NCI-H226 (cell line): ENCODE measurements at places on chromosomes 2 and 18.

- no peak for DNase-seq
Measured at GRCh38 chr18:77376043-77376732, 126.5 kb downstream of the GALR1 start.

GRCh38 chr2:128282976-128283810 is 35.5 kb downstream of the HS6ST1 start:
- DNase-seq: no peak

DNA sequence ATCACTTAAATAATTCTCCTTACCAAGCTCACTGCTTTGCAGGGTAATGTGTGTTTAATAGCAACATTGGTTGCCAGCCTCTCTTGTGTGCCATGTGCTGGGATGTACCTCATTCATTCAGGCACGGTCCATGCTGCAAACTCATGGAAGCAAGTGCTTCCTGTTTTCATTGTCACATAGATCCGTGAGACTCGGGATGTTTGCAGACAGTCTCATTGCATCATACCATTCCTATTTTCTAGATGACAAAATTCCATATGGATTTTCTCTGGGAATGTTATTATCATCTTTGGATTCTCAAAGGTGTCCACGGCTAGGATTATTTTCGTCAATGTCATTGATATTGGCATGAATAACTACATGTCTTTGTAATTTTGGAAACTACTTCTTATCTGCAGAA is 60.0 kb upstream of the HDAC4 start:
- DNase-seq: no peak

DNA sequence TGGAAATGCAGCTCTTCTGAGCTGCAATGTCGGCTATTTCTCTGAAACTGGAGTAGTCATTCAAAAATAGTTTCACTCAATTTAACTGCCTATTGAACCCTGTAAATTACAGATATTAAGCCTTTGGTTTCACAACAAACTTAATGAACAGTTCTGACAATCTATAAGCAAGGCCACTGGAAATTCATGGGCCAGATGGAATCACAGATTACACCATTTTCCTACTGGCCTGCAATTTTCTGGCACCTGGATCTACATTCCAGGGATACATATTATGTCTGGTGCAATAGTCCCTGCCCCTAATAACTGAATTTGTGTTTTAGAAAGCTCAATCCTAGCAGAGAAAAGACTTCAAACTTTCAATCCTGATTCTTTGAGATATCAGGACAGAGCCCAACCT is 551.7 kb downstream of the RNF144A start:
- no peak for DNase-seq

- DNase-seq: no peak
Measured at GRCh38 chr2:74021407-74021755, 36.7 kb downstream of the TET3 start.

DNA sequence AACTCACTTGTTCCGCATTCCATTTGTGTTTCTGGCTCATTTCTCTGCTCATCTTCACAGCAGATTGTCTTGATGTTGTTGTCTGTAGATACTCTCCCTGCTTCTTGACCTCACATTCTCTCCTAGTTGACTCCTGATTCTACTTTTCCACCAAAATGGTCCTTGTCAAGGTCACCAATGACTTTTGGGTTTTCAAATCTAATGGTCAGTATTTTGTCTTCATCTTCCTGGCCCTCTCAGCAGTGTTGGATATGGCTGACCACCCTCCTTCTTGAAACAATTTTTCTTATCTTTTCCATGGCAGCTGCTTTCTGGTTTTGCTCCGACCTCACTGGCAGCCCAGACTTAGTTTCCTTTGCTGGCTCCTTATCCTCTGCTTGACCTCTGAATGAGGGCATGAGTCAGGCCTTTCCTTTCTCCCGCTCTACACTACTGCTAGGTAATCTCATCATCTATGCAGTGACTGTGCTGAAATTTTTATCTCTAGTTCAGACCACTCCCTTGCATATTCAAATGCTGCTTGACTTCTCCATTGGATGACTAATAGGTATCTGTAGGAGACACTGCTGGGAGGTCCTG is 386.6 kb upstream of the SPRED2 start:
- DNase-seq: peak; percentile 46

DNA sequence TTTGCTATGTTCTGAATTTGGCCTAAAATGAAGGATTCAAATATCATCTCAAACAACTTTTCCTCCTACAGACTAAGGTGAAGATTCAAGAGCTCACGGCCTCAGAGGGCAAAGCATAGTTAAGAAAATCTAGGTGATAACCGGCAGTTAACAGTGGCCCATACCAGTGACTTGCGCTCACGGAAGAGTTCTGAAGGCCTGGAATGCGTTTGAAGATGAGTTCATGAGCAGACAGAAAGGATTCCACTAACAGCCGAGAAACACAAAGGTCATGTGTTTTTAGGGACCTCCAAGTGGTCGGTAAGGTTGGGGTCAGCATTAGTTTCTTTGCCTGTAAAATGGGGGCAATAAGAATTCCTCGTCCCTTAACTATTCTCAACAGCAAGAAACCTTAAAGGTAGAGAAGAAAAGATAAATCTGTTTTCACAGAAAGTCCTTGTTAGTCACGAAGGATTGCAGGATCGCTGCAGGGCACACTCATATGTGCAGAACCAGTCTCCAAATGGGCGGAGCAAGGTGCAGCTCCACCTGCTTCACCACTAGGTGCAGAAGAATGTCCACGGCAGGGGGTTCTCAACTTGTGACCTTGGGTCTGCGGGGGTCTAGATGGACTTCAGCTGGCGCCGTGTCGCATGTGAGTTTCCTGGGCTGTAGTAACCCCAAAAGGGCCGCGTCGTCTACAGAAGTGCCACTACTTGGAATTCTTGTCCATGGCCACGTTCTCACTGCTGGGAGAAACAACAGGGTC is 708 bp upstream of the RPIA start:
- peak; percentile 10 for DNase-seq

DNA sequence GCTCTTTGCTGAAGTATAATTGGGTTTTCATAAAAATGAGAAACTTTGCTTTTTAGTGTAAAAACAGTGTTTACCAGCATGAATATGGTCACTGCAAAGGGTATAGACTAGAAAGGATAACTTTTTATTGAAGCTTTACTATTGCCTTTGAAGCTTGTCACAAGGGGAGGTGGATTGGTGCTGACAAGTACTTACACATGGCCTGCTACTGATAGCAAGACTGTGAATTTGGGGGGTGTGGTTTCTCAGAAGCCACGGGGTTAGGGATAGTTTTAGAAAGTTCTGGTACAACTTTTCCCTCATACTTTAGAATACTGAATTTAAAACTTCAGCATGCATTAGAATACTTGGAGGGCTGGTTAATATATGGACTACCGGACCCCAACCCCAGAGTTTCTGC is 294.1 kb downstream of the SOCS6 start:
- DNase-seq: no peak

DNA sequence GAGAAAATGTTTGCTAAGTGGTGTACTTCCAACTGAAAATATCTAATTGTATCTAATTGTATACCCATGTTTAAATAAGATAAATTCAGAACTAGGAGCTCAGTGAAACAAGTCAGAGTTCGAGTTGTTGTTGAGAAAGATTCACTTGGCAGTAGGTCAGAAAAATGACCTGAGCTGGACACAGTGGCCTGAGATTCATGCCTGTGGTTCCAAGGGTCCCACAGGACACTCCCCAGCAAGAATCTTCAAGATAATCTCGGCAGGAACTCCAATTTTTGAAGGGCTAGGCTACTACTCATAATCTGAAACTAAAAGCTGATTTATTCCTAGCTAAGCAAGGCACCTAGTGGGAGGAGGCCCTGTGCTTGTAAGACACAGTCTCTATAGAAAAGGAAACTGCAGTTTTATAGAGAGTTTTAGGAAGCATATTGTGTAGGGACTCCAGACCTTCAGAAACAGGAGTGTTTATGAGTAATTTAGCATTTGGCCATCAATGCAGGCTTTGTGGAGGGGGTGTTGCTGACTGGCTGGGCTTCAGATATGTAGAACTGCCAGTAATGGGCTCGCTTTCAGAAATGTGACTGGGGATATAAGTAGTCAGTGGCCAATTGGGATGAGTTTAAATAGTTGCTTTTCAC is 43.2 kb downstream of the SP140 start:
- no peak for DNase-seq

DNA sequence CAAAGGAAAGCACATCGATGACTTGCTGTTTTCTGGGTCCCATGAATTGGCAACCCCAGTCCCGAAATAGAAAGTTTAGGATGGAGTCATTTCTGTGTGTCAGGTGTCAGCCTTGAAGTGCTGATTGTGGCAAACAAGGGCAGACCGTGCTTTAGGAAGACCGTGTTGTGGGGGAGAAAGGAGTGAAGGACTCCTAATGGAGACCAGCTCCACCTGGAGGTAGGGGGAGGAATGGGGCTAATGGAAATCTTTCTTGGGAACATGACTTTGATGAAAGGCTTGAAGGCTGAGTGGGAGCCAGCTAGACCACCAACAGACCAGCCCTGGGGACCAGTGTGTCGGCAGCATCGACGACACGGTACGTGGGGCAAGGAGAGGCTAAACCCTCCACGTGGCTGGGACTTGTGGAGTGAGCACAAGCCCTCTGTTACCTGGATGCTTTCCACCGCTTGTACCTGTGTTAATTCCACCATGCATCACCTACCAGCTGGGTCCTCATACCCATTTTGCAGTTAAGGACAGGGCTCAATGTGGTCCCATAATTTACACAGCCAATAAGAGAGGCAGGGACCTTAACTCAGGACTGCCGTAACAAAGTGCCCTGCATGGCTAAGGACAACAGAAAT is 104.2 kb downstream of the SH3BP4 start:
- DNase-seq: peak; percentile 24

- DNase-seq: no peak
Measured at GRCh38 chr2:34627003-34627402, 1027.9 kb upstream of the FAM98A start.

- DNase-seq: no peak
Measured at GRCh38 chr2:88903749-88904353, 212.4 kb downstream of the RPIA start.

- no peak for DNase-seq
Measured at GRCh38 chr18:30465096-30465495, 577.4 kb downstream of the DSC3 start.

GRCh38 chr18:36316246-36316645 is 18.7 kb downstream of the FHOD3 start:
- DNase-seq: no peak
